ENCODE measurements at places on chromosomes 3 and 15. TPM values are rescaled to one million over a fixed set of nuclear protein-coding genes. Genes with fewer than 3 reads are reported as not detected.

GRCh38 chr3:72371431-72371830, 476.8 kb downstream of the SHQ1 start:
- no peak for DNase-seq

GRCh38 chr15:52232327-52232726, 41.1 kb upstream of the GNB5 start:
- DNase-seq, result no peak

Gene MB21D2
- 13.9 TPM for total RNA-seq

- no peak for DNase-seq
Measured at GRCh38 chr3:36095238-36095637, 285.1 kb upstream of the STAC start.

GRCh38 chr15:95087253-95087609, 855.9 kb downstream of the MCTP2 start:
- no peak for DNase-seq

GRCh38 chr3:64888840-64889392, 201.1 kb upstream of the ADAMTS9 start:
- no peak for DNase-seq

Gene BNC1
- 26.7 TPM for total RNA-seq

- DNase-seq, result no peak
Measured at GRCh38 chr15:60899322-60899966, 329.7 kb downstream of the RORA start.

GRCh38 chr15:45166834-45167630, 20.7 kb downstream of the SHF start:
- DNase-seq, result peak; percentile 58

DNA sequence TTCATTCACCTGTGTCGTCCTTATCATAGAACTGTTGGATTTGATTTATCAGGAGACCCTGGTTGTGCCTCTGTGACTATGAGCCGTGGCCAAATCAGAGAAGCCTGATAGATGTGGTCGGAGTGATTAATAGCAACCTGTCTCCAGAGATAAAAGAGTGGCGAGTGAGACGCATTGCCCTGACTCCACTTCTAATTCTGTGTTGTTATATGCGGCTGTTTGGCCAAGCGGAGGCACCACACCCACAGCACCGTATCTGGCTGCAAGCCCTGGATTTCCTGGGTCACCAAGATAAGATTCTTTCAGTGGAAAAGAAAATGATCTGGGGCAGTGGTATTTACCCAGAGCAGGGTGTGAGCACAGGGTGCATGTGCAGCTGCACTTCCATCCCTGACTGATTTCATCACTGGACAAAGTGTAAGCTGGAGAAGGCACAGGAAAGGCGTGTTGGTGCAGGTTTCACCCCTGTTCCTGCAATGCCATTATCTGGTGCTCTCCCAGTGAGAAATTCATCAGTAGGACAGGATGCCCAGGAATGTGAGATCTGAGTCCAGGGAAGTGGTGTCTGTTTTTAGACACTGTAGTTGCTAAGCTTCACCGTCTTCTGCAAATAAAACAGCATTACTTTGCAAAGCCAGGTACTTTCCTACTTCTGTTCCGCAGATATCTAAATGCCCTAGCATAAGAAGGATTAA, 84.6 kb downstream of the CD47 start:
- DNase-seq, result peak; percentile 51

Gene SLCO2A1
- total RNA-seq, result 0.69 TPM

Gene PPP1R14D
- not detected for total RNA-seq

Gene PLEKHO2
- 8.7 TPM for total RNA-seq

Gene FRMD4B
- total RNA-seq, result 20.8 TPM

- DNase-seq, result no peak
Measured at GRCh38 chr3:120816728-120817127, 74.2 kb downstream of the GTF2E1 start.

Gene FBXL22
- not detected for total RNA-seq

Gene CHL1
- 1.0 TPM for total RNA-seq

GRCh38 chr3:17398959-17399551, 343.4 kb downstream of the TBC1D5 start:
- no peak for DNase-seq

GRCh38 chr15:74960286-74960685, 3.7 kb upstream of the RPP25 start:
- DNase-seq, result no peak

DNA sequence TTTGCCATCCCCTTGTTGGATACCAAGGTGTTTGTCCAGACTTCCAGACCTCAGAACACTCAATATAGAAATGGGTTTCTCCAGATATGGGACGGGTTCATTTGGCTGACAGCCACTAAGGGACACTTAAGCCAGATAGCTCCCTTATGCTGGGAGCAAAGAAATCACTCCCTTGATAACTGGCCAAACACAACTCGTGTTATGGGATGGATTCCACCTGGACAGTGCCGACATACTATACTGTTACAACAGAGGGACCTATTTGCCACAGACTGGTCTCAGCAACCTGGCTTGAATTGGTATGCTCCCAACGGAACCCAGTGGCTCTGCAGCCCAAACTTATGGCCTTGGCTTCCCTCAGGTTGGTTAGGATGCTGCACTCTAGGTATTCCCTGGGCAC, 114.0 kb upstream of the PLCL2 start:
- no peak for DNase-seq

DNA sequence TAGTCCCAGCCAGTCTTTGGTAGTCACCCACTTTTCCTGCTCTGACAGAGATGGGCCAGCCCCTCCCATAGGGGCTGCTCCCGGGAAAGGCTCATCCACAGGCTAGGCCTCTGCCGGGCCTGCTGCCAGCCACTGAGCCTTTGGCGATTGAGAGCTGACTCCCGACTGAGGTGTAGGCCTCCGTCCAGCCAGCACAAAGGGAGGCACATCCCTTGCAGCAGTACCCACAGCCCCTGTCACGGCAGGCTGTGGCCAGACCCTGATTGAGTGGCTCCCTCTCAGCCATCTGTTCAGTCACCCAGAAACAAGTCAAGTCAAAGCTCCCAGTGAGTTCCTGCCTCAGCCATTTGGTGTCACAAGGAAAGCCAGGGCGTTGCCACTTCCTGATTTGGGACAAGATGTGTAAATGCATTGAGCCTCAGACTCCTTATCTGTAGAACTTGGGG, 6.2 kb upstream of the PAK6 start:
- DNase-seq, result no peak

DNA sequence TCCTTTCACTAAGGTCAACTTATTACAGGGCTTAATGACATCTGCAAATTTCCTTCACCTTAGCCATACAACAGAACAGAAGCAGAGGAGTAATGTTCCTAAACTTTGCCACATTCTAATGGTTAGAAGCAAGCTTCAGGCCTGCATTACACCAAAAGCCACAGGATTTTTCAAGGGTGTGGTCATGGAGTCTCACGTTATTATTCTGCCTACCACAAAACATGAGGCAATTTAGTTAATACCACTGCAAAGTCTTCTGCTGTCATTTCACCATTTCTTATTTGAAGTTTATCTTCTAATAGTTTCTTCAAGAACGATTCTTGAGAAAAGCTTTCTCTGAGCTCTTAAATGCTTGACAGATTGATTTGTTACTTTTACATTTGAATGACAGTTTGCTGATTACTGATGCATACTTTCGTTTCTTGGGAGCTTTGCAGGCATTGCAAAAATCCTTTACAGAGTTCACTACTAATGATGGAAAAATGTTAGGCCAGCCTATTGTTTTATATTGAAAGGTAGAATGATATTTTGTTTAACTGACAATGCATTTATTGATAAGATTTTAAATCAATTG, 1257.1 kb downstream of the NSUN3 start:
- peak; percentile 84 for DNase-seq

- DNase-seq, result peak; percentile 42
Measured at GRCh38 chr3:170476291-170476690, 57.6 kb downstream of the CLDN11 start.

DNA sequence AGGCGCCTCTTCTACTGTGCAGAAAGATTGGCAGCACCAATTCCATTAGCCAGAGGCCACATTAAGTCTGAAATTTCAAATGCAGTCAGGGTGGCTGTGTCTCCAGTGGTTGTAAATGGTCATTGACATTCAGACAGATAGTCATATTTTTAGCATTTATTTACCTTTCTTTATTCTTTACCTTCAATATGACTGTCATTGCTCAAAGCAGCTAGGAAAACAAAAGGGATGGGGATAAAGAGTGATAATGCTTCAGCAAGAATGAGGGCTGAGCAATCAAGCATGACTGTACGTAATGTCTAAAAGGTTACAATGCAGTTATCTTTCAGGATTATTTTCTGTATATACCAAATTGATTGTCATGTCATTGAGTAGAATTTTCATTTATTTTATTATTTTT, 360.4 kb downstream of the EFHB start:
- DNase-seq, result no peak

Gene MESP2
- total RNA-seq, result not detected

Gene BTLA
- total RNA-seq, result 0.17 TPM

Gene C3orf22
- total RNA-seq, result not detected

Measured in renal cortical epithelial cell (primary cell).